ENCODE measurements at places on chromosomes 6 and 20.
A peak's percentile ranks its signal among the peaks of the same experiment; 100 is the strongest.

GRCh38 chr20:47286681-47287080, 69.8 kb downstream of the ZMYND8 start:
- no peak for DNase-seq

- DNase-seq, result no peak
Observed at GRCh38 chr6:20965915-20966314, 431.7 kb downstream of the CDKAL1 start.

DNA sequence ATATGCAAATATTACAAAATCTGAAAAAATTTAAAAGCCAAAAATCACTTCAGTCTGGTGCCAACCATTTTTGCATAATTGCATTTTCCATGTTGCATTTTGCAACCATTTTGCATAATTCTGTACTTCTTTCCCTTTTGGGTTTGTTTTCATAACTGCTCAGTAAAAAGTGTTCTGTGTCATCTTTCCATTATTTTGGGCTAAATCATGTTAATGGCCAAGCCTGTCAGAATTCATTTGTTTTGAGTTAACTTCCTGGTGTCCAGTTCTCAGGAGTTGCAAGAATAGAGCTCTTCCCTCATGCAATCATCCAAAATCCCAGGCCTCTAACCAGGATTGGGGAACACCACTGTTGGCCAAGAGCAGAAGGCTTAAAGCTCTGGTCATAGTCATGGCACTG, 133.6 kb downstream of the MTHFD1L start:
- no peak for DNase-seq

- no peak for DNase-seq
Observed at GRCh38 chr6:14871221-14871620, 374.6 kb upstream of the JARID2 start.

GRCh38 chr20:1427457-1428054, 34.7 kb upstream of the FKBP1A start:
- peak; percentile 21 for DNase-seq

GRCh38 chr6:125913864-125914351, 42.7 kb upstream of the HINT3 start:
- DNase-seq, result no peak

GRCh38 chr6:159217595-159218275, 48.5 kb downstream of the FNDC1 start:
- no peak for DNase-seq

DNA sequence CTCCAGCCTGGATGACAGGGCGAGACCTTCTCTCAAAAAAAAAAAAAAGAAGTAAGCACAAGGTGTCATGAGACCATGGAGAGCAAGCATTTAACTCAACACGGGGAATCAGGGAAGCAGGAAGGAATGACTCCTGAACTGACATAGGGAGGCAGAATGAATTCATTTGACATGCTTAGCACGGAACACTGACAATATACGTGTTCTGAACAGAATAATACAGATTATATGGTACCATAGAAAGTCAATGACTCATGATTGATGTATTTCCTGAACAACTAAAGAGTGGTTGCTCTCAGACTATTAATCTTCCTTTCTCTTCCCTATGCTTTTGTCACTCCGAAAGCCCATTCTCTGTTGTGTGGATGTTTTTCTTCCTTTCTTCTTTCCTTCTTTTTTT, 20.7 kb upstream of the ASIP start:
- DNase-seq, result no peak

GRCh38 chr20:32527052-32527446, 58.1 kb downstream of the NOL4L start:
- DNase-seq, result no peak

DNA sequence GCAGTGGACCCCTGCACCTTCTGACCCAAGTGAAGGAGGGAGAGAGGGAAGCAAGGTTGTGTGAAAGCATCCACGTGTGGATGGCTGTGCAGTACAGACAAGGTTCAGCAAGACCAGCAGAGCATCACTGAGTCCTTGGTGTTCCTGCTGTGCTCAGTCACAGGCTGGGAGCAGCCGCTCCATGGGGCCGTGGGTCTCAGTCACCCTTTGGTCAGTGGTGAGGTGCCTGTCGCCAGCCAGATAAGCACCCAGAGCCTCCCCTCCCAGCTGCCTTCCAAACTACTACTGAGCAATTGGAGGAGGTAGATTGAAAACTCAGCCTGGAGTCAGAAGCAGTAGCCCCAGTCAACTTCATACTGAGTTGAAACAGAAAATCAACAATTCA, 218.9 kb downstream of the SLC24A3 start:
- no peak for DNase-seq

Measured in coronary artery (tissue), 2 donors.